ENCODE measurements at places on chromosomes 2 and 18.

GRCh38 chr2:143689541-143689940 lies 560.3 kb downstream of the ARHGAP15 start:
- DNase-seq, result no peak

GRCh38 chr18:42069036-42069435 lies 114.0 kb downstream of the PIK3C3 start:
- no peak for DNase-seq

DNA sequence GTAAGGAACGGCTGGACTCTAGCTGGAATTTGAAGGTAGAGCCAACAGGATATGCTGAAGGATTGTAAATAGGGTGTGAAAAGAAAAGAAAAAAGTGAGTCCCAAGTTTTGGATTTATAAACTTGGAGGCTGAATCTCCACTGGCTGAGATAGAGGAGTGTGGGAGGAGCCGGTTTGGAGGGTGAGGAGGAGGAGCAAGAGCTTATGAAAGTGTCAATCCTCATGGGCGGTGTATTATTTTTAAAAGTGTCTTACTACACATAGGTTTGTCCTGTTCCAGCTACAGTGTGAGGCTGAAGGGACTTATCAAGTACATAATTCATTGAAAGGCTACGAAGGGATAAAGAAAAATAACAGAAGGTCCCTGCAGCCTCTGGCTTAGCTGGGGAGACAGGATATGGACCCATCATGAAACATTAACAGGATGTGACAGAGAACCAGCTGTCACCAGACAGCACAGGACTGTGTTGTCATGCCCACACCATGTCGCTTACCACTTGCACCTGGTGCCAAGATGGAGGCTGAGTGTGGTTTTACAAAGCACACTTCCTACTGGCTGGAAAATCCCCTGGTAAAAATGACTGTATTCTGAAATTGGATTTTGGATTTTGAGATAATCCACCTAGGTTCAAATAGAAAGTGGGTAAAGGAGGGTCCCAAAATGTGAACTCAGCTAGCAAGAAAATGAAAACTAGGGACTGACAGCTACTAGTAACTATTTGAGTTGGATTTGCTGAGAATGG lies 2.5 kb upstream of the MREG start:
- DNase-seq, result no peak

DNA sequence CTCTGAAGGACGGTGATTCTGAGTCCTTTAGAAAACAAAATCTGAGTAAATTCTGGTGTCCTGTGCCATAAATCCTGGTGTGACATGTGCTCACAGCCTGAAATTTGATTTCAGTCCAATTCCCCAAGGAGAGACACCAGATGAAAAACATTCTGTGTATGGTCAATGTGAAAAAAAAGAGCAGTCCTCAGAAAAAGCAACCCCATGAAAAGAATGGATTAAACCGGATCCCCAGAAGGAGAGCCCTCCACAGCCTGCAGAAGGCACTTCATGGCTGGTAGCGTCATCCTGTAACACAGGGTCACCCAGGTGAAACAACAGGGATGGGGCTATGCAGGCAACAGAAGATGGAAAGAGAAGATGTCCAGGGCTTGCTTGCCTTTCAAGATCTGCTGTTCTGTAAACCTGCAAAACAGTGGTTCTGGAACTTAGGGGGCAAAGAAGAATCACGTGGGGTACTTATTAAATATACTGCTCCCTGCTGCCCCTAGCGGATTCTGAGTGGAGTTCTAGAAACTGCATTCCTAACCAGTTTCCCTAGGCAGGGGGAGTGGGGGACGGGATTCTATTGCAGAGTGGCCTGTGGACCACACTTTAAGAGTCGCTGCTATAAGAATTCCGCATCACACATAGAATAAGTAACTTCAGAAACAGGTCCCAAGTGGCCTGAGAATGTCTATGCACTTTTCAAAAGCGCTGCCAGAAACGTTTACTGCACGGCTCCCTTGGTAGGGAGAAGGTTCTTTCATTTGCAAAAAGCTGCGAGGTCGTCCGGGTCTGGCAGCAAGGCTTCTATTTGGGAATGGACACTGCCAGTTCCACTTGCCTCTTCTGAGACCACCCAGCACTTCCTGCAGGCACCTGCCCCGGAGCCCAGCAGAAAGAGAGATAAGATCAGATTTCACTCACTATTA lies 118.9 kb upstream of the ARL5A start:
- DNase-seq, result no peak

GRCh38 chr2:120761164-120761861 lies 25.6 kb downstream of the GLI2 start:
- no peak for DNase-seq

- DNase-seq, result no peak
Observed at GRCh38 chr2:124267794-124268193, 242.7 kb downstream of the CNTNAP5 start.

DNA sequence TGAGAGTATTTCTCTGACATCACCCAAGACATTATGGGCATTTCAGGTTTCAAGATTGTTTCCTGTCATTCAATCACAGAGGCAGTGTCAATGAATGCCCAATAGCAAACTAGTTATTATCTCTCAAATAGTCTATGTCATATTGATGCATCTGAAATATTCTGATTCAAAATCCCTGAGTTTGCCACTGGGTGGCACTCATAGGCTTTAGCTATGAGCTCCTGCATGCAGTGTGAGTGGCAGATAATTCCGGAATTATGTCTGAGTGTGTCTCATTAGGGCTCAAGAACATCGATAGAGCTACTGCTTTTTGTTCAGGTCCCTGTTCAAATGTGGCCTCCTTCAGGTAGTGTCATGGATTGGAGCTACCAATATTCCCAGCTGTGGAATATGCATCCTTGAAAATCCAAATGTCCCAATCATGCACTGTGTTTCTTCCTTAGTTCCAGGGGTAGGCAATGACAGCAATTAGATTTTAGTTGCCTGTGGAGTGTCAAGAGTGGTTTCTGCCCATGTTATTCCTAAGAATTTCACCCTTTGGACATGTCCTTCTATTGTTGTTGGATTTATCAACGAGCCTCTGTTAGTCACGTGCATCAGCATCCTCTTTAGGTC lies 7.8 kb upstream of the OR6B3 start:
- no peak for DNase-seq

All from activated CD4-positive, alpha-beta T cell treated with anti-CD3 and anti-CD28 coated beads, Interleukin-2, amount 50 U/mL, for 24 hours (primary cell).